Large intestine (tissue), 12 donors: ENCODE measurements at places on chromosomes 4 and X. TPM values are rescaled to one million over a fixed set of nuclear protein-coding genes. Genes with fewer than 3 reads are reported as not detected.

Gene CSAG3
- polyA plus RNA-seq = not detected

Gene SLC10A4
- polyA plus RNA-seq = 2.0 TPM

Gene PDGFC
- 23.5 TPM for polyA plus RNA-seq

Gene FAAH2
- polyA plus RNA-seq = 10.6 TPM

Gene SLC34A2
- 2.0 TPM for polyA plus RNA-seq

GRCh38 chr4:10737337-10737736, 52.8 kb upstream of the CLNK start:
- no peak for DNase-seq
- no peak overlapping the region for H3K27ac ChIP-seq
- no peaks in the 10 kb centered on the region for H3K36me3 ChIP-seq
- H3K4me3 ChIP-seq = no peak overlapping the region
- no peaks in the 10 kb centered on the region for H3K4me1 ChIP-seq
- no peaks in the 10 kb centered on the region for H3K27me3 ChIP-seq

DNA sequence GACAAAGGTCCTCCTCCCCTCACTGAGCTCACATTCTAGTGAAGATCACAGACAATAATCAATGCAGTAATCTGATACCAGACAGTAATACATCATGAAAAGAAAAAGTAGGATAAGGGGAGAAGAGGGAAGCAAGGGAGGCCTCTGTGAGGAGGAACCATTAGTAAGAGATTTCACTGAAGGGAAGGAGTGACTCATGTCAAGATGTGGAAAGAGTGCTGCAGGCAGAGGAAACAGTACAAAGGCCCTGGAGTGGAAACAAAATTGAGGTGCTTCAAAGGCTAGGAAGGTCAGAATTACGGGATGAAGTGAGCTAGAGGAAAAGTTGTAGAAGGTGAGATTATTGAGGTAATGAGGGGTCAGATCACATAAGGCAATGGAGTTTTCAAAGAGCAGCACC, 38.1 kb downstream of the LAMTOR3 start:
- H3K27me3 ChIP-seq = no peaks in the 10 kb centered on the region
- DNase-seq = no peak
- no peaks in the 10 kb centered on the region for H3K4me1 ChIP-seq
- H3K27ac ChIP-seq = no peak overlapping the region
- H3K4me3 ChIP-seq = no peak overlapping the region

DNA sequence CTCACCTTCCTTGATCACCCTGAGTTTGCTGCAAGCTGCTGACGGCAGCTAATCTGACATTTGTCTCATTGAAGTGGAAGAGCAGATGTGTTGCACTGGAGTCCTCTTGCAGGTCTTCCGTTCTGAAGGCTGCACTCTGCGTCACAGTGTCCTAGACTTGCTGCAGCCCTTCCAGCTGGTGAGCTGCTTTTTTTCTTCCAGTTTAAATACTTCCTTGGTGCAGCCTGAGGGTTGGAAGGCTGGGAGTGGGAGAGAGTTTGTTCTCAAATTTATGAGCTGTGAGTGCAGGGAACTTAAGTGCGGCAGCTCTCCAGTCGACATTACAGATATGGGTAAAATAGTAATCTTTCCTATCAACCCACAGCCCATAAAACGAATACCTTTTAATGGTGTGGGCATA, 303.6 kb upstream of the FAT1 start:
- no peak overlapping the region for H3K4me3 ChIP-seq
- no peaks in the 10 kb centered on the region for H3K4me1 ChIP-seq
- H3K27me3 ChIP-seq = no peaks in the 10 kb centered on the region
- H3K36me3 ChIP-seq = no peaks in the 10 kb centered on the region

- no peak for DNase-seq
- no peaks in the 10 kb centered on the region for H3K4me1 ChIP-seq
- H3K27ac ChIP-seq = no peak overlapping the region
- H3K36me3 ChIP-seq = no peaks in the 10 kb centered on the region
These were observed 179.4 kb downstream of the FBXW7 start for GRCh38 chr4:152356428-152357034.

DNA sequence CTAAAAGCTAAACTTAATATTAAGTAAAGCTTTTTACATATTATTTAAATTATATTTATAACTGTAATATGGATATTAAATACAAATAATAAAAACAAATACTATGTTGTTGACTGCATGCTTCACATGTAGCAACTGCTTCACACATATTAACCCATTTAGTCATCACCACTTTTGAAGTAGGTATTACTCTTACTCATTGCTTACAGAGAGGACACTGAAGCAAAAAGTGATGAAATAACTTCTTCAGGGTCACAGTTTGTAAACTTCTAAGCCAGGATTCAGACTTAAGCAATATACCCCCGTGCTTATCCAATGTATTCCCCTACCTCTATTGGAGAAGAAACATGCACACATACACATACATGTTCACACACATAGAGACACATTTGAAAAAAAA, 166.6 kb downstream of the DKK2 start:
- no peaks in the 10 kb centered on the region for H3K4me1 ChIP-seq
- H3K27ac ChIP-seq = no peak overlapping the region
- H3K27me3 ChIP-seq = no peaks in the 10 kb centered on the region
- no peaks in the 10 kb centered on the region for H3K36me3 ChIP-seq

DNA sequence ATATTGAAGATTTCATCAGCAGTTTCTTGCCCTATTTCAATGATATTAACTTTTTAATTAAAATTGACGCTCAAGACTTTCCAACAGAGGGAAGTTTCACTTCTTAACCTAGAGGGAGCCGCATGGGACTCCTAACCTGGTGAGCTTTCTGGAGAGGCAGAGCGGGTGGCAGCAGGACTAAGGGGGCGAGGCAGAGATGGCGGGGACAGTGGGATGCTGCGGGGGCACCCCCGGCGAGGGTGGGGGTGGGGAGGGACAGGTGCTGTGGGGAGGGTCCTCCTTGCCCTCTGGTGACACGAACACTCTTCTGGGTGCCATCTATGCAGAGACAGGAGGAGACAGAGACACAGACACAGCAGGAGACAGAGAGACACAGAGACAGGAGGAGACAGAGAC, 104.4 kb downstream of the ADRA2C start:
- peaks cover 62% of the 10 kb centered on the region for H3K27me3 ChIP-seq
- H3K36me3 ChIP-seq = no peaks in the 10 kb centered on the region
- no peak overlapping the region for H3K4me3 ChIP-seq
- no peak overlapping the region for H3K27ac ChIP-seq

DNA sequence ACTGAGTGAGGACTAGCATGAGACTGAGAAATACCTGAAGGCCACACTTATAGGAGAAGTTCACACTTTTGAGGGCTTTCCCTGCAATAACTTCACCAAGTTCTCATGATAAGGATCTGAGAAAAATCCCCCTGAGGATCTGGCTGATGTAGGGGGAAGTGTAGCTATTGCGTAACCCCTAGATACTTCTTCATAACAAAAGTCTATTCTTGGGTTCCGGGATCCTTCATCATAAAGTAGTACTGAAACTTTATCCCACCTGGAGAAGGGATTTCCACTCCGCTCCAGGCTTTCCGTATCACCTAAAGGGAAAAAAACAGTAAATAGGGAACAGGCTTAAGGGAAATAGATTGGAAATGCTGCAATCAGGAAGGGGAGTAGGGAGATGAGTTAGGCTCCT, 13.3 kb downstream of the USP27X start:
- no peak for DNase-seq
- H3K27ac ChIP-seq = no peak overlapping the region
- no peaks in the 10 kb centered on the region for H3K36me3 ChIP-seq

DNA sequence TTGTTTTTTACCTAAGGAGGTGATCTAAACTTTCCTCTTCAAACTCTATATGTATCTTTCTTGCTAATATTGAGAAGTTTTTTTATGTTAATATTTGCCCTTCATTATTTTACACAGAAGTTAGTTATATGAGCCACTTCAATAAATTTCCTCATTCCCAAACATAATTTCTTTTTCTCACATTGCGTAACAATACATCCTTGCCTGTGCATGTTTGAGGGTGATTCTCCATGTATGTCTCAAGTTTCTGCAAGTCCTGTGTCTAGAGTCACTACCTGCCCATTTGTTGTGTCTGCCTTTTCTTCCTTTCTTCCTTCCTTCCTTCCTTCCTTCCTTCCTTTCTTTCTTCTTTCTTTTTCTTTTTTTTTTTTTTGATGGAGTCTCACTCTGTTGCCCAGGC, 2057.9 kb downstream of the PCDH7 start:
- H3K4me3 ChIP-seq = no peak overlapping the region
- no peaks in the 10 kb centered on the region for H3K36me3 ChIP-seq
- no peak overlapping the region for H3K27ac ChIP-seq
- no peaks in the 10 kb centered on the region for H3K4me1 ChIP-seq

DNA sequence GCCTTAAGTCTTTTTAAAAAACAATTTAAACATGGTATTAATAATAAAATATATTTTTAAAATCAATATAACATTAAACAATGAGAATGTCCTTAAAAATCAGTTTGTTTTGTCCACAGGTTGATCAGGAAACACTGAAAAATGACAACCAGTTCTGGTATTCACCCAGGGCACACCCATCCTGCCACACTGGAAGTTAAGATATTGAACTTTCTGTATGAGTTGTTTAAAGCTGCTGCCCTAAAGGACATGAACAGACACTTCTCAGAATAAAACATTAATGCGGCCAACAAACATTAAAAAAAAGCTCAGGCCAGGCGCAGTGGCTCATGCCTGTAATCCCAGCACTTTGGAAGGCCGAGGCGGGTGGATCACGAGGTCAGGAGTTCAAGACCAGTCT, 15.0 kb upstream of the HOPX start:
- no peaks in the 10 kb centered on the region for H3K36me3 ChIP-seq
- H3K27ac ChIP-seq = no peak overlapping the region
- H3K27me3 ChIP-seq = no peaks in the 10 kb centered on the region
- no peaks in the 10 kb centered on the region for H3K4me1 ChIP-seq

- H3K4me1 ChIP-seq = no peaks in the 10 kb centered on the region
- no peaks in the 10 kb centered on the region for H3K27me3 ChIP-seq
- H3K36me3 ChIP-seq = peaks cover 24% of the 10 kb centered on the region
- no peak for DNase-seq
- no peak overlapping the region for H3K4me3 ChIP-seq
These were observed 66.9 kb downstream of the ARHGEF9 start for GRCh38 chrX:63718010-63718694.

DNA sequence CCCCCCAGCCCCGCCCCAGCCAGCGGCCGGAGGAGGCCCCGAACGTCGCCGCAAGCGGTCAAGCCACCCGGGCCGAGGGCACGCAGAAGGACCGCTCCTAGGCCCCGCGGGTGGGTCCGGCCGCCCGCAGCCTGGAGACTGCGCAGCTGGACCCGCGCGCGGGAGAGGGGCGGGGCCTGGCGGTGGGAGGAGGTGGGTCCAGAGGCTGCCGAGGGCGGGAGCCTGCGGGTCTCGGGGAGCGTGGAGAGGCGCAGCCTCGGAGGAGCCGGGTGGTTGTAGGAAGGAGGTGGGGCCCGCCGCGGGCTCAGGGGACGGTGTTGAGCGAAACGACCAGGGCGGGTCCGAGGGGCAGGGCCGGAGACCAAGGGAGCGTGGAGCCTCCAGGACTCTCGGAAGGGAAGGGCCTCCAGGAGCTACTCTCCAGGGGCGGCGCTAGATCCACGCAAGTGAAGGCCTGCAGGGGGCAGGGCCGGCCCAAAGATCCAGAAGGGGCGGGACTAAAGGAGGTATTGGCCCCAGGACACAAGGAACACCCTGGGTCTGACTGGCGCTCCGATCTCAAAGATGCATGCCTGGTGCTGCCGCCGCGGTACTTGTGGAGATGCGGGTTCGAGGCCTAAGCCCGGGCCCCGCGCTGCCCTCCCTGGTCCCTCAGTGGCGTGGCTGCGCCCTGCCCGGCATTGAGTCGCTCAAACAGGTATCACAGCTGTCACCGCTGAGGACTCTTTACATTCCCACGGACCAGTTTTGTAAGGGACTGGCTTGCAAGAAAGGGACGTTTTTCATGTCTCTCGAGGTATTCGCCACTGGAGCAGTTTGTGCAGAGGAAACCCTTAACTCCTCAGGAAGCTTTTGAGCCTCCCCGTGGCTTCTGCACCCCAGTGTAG, 5.9 kb downstream of the TIMM17B start:
- H3K36me3 ChIP-seq = peaks cover 26% of the 10 kb centered on the region
- H3K27me3 ChIP-seq = no peaks in the 10 kb centered on the region
- DNase-seq = peak; percentile 92
- peak overlapping the region; percentile 56 for H3K27ac ChIP-seq
- H3K4me1 ChIP-seq = peaks cover 10% of the 10 kb centered on the region
- peak overlapping the region; percentile 55 for H3K4me3 ChIP-seq

DNA sequence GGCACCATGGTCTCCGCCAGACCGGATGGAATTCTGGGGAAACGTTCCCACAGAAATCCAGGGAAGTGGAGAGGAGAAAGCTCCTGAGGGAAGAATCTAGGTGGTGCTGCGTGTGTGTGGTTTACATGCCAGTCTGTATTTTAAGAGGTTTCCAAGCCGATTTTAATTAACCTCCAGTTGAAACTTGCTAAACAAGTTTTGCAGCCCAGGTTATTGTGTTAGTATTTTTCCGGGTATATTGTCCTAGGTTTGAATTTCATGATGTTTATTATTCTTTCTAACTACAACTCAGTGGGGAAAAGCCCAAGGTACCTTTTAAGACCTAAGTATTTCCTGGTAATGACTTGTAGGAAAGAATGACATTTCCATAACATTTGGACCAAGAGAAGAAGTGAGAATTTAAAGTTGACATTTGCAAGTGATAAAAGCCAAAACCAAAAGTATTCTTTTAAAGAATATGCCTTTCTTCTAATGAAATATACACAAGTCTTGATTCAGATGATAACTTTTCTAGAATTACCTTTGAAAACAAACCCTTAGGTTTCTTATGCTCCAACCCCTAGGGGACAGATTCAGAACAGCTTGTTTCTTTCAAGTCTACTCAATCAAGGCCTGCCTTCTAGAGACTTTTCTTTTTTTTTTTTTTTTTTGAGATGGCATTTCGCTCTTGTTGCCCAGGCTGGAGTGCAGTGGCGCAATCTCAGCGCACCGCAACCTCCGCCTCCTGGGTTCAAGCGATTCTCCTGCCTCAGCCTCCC, 14.6 kb downstream of the SAT1 start:
- H3K27me3 ChIP-seq = no peaks in the 10 kb centered on the region
- H3K4me3 ChIP-seq = no peak overlapping the region
- DNase-seq = no peak
- H3K27ac ChIP-seq = peak overlapping the region; percentile 32
- H3K36me3 ChIP-seq = no peaks in the 10 kb centered on the region
- peaks cover 6% of the 10 kb centered on the region for H3K4me1 ChIP-seq

DNA sequence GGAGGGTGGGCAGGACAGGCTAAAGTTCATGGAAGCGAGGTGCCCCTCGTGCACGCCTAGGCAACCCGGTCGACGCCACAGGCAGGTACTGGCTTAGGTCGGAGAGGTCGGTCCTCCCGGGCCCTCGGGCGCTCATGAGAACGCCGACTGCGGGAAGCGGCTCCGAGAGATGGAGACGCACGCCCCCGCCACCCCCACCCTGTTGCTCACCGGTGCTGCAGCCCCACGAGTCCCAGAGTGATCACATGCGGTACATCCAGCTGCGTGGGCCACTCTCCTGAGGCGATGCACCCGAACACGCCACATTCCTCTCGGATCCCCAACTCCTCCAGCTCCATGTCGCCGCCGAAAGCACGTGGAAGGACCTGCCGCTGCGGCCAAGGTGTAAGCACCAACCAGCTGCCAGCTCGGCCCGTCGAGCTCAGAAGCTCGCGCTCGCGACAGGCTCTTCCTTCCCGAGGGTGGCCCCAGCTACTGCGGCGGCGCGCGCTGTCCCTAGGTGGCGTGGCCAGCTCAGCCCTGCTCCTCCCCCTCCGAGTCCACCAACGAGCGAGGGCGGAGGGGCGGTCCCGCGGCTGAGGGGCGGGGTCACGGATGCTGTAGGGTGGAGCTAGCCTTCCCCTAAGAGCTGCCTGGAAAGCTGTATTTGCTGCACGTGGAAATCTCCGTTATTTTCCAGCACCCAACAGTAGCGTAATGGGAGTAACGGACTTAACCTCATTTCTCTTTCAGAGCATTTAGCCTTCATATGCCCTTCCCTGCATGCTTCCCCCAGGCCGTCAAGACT, at the start of gene PPAT:
Gene PPAT (minus strand): TSS at position 476 of the 787 bp plus-strand sequence. CDS start 138 bp downstream, at position 338.
- peak; percentile 98 for DNase-seq
- H3K36me3 ChIP-seq = no peaks in the 10 kb centered on the region
- peak within 1 kb of the TSS; percentile 99 for H3K27ac ChIP-seq
- H3K4me3 ChIP-seq = peak within 1 kb of the TSS; percentile 80
- H3K4me1 ChIP-seq = peaks cover 2% of the 10 kb centered on the region
- no peaks in the 10 kb centered on the region for H3K27me3 ChIP-seq
